Type B pancreatic cell (in vitro differentiated cells): ENCODE measurements at places on chromosomes 7 and 10.
A peak's percentile ranks its signal among the peaks of the same experiment; 100 is the strongest.

DNA sequence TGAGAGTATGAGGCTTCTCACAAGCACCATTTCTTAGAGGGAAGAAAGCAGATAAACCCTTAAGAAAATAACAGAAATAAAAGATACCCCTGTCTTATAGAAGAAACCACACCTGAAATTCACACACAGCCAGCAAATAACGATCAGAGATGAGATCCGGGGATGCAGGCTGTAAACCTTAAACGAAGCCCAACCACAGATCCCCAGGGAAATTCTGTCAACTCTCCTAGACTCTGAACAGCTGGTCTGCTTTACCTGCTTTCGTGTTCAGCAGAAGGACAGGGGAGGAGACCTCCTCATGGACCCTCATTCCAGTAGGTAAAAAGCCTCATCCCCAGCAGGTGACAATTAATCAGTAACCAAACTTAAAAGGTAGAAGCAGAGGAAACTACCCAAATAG is 45.0 kb downstream of the VOPP1 start:
- peaks cover 3% of the 10 kb centered on the region for H3K36me3 ChIP-seq
- H3K4me1 ChIP-seq: peaks cover 4% of the 10 kb centered on the region
- H3K27ac ChIP-seq: no peak overlapping the region
- no peak overlapping the region for H3K4me3 ChIP-seq
- no peaks in the 10 kb centered on the region for H3K27me3 ChIP-seq

DNA sequence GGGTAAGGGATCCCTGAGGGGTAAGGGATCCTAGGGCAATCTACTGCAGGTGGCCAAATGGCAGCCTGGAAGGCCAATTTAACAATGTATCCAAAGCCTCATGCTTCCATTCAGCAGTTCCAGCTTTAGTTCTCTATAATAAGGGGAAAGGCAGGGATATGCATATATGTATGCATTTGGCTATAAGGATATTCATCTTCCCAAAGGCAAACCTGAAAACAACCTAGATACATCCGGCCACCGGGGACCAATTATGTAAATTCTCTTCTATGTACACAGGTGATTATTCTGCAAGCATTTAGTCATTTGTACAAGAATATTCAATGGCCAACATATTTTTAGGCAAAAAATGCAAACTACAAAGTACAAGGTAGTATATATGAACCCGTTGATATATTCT is 26.7 kb downstream of the PSAP start:
- no peak overlapping the region for H3K27ac ChIP-seq
- no peaks in the 10 kb centered on the region for H3K27me3 ChIP-seq
- no peak for DNase-seq
- no peak overlapping the region for H3K4me3 ChIP-seq
- no peaks in the 10 kb centered on the region for H3K4me1 ChIP-seq
- peaks cover 29% of the 10 kb centered on the region for H3K36me3 ChIP-seq

- H3K27ac ChIP-seq: no peak overlapping the region
- no peaks in the 10 kb centered on the region for H3K36me3 ChIP-seq
- peaks cover 39% of the 10 kb centered on the region for H3K4me1 ChIP-seq
- H3K27me3 ChIP-seq: peaks cover 6% of the 10 kb centered on the region
- DNase-seq: no peak
Measured at GRCh38 chr7:30896036-30896435, 15.6 kb upstream of the AQP1 start.

DNA sequence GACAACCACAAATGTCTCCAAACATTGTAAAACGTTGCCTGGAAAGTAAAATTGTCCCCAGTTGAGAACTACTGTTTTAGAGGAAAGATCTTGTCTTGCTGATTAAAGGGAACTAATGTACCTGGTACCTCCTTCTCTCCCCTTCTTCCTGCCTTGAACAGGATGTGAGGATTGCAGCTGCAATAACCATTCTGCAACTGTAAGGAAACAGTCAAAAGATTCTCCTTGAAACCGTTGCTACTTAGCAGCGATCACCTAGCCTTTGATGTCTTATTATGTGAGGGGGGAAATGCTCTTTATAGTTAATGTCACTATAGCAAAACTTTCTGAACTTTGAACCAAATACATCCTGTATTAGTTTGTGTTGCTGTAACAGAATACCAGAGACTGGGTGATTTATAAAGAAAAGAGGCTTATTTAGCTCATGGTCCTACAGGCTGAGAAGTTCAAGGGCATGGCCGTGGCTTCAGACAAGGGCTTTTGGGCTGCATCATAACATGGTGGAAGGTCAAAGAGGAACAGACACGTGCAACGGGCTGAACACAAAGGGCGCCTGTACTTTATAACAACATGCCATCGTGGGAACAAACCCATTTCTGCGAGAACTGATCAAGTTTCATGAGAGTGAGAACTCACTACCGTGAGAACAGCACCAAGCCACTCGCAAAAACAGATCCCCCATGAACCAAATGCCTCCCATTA is 54.2 kb upstream of the PARD3 start:
- H3K4me1 ChIP-seq: peaks cover 8% of the 10 kb centered on the region
- no peak overlapping the region for H3K27ac ChIP-seq
- H3K36me3 ChIP-seq: no peaks in the 10 kb centered on the region
- peaks cover 6% of the 10 kb centered on the region for H3K27me3 ChIP-seq

DNA sequence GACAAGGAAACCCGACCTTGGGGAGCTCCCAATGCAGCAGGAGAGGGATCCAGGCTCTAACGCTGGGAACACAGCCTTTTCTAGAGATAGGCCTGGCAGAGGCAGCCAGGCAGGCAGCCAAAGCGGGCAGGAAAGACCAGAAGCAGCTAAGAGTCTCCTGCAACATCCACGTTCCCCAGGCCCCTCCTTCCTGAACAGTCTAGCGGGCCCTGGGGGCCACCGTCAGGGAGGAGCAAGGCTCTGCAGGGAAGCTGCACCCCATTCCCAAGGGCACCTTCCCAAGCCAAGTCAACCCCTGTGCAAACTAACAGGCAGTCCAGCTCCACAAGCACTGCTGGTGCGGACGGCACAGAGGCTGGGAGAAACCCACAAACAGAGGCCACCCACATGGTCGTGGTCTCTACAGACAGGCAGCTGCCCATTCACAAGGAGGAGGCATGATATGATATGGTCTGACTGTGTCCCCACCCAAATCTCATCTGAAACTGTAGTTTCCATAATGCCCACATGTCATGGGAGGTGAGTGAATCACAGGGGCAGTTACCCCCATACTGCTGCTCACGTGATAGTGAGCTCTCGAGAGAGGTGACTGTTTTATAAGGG is 115.7 kb downstream of the MAD1L1 start:
- no peaks in the 10 kb centered on the region for H3K27me3 ChIP-seq
- no peak for DNase-seq
- peaks cover 3% of the 10 kb centered on the region for H3K4me1 ChIP-seq
- H3K4me3 ChIP-seq: no peak overlapping the region
- peaks cover 9% of the 10 kb centered on the region for H3K36me3 ChIP-seq

DNA sequence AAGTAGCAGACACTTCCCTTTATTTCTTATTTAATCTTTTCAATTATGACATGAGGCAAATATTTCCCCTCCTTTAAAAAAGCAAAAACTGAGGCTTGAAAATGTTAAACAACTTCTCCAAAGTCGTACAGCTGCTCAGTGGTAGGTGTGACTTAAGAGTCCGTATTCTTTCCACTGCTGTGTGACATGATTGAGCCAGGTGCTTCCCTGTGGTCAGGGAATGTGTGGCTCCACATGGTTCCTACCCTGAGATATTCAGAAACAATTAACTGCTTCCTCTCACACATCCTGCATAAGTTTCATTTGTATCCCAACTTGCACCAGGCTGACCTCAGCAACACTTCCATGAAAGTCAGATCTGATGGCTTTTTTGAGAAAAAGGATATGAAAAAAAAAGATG is 13.6 kb downstream of the OPALIN start:
- no peak overlapping the region for H3K4me3 ChIP-seq
- H3K4me1 ChIP-seq: no peaks in the 10 kb centered on the region
- no peaks in the 10 kb centered on the region for H3K36me3 ChIP-seq
- H3K27me3 ChIP-seq: peaks cover 12% of the 10 kb centered on the region
- H3K27ac ChIP-seq: no peak overlapping the region
- no peak for DNase-seq

DNA sequence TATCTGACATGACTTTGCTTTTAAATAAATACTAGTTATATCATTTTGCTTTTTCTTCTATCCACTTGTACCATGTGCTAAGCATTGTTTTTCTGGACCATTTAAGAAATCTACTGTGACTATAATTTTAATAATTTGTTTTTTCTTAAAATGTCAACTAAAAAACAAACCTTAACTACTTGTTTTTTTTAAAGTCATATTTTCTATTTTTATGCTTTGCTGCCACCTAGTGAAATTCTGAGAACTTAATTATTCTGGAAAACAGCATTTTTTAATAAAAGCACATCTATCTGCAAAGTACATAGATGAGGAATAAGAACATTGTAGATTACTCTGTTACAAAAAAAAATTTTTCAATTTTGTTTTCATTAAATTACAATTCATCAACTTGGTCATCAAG is 47.4 kb downstream of the ORC5 start:
- H3K4me3 ChIP-seq: no peak overlapping the region
- H3K36me3 ChIP-seq: peaks cover 4% of the 10 kb centered on the region
- no peaks in the 10 kb centered on the region for H3K4me1 ChIP-seq
- no peaks in the 10 kb centered on the region for H3K27me3 ChIP-seq
- DNase-seq: no peak

GRCh38 chr10:26755443-26755903 is 58.0 kb downstream of the PDSS1 start:
- no peak for DNase-seq
- H3K36me3 ChIP-seq: peaks cover 14% of the 10 kb centered on the region
- H3K27ac ChIP-seq: no peak overlapping the region
- no peaks in the 10 kb centered on the region for H3K27me3 ChIP-seq
- peaks cover 12% of the 10 kb centered on the region for H3K4me1 ChIP-seq

GRCh38 chr10:71618176-71618575 is 101.4 kb downstream of the C10orf105 start:
- H3K27ac ChIP-seq: no peak overlapping the region
- DNase-seq: no peak
- H3K4me3 ChIP-seq: no peak overlapping the region
- no peaks in the 10 kb centered on the region for H3K36me3 ChIP-seq
- peaks cover 11% of the 10 kb centered on the region for H3K27me3 ChIP-seq

- no peak for DNase-seq
- no peak overlapping the region for H3K4me3 ChIP-seq
- H3K36me3 ChIP-seq: no peaks in the 10 kb centered on the region
- H3K4me1 ChIP-seq: peaks cover 14% of the 10 kb centered on the region
- peaks cover 3% of the 10 kb centered on the region for H3K27me3 ChIP-seq
Measured at GRCh38 chr7:125059861-125060456, 130.3 kb upstream of the POT1 start.

DNA sequence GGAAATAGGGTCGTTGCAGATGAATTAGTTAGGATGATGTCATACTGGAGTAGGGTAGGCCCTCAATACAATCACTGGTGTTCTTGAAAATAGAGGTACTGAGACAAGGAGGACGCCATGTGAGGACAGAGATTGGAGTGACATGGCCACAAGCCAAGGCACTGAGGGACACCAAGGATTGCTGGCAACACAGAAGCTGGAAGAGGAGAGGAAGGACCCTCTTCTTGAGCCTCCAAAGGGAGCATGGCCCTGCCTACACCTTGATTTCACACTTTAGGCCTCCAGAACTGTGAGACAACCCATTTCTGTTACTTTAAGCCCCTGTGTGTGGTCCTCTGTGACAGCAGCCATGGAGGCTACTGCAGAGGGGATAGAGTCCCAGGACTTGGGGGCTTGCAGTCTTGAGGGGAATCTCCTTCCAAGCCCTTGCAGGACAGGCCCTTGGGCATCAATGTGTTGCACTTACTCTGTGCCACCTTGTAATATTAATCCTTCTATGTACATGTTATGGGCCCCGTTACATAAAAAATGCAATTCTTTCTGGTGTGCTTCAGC is 3.7 kb upstream of the AOC1 start:
- DNase-seq: peak; percentile 40
- H3K27ac ChIP-seq: no peak overlapping the region
- H3K4me3 ChIP-seq: no peak overlapping the region
- no peaks in the 10 kb centered on the region for H3K36me3 ChIP-seq
- peaks cover 13% of the 10 kb centered on the region for H3K27me3 ChIP-seq
- no peaks in the 10 kb centered on the region for H3K4me1 ChIP-seq

DNA sequence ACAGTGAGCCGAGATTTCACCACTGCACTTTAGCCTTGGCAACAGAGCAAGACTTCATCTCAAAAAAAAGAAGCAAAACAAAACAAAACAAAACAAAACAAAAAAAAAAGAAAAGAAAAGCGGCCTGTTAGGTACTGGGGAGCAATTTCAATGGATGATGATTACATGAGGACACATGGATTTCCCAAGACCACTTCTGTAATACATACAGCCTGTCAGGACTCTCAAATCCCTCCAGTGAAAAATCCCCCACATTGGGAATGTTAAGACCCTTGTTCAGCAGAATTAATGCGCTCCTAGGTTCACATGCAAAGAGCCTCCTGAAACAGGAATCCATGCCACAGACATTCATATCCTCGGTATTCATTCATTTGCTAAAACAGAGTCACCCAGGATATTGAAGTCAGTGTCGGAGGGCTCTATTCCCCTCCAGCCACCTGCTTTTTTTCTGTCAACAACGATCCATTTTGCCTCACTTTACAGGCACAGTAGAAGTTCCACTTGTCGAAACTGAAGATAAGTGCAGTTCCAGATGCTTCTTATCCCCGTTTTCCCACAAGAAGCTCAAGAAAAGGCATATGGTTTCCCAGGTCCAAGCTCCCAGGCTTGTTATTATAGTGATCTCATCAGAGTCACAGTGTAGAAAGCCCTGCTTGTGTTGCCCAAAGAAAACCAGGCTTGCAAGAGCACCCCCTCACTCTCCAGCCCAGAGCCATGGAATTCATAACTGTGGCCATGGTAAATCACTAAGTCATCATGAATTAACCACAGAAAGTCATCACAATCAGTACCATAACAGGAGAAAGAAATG is 20.2 kb downstream of the SLC16A12 start:
- peak overlapping the region; percentile 82 for H3K27ac ChIP-seq
- no peaks in the 10 kb centered on the region for H3K36me3 ChIP-seq
- H3K27me3 ChIP-seq: no peaks in the 10 kb centered on the region
- no peak for DNase-seq
- peak overlapping the region; percentile 36 for H3K4me3 ChIP-seq

DNA sequence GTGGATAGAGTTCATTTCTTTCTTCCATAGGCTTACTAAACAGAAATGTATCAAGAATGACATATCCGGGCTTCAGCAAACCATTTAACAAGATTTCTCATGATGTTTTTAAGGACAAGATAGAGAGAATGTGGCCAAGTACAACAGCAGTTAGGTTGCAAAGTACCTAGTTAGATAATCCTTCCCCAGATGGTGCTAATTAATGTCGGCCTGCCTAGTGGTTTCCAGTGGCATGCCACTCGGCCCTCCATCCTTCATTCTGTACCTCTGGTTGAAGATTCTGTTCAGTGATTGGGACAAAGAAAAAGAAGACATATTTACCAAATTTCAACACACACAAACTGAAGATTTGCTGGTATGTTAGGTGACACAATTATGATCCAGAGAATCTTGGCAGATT is 212.1 kb downstream of the MACC1 start:
- no peak for DNase-seq
- H3K27ac ChIP-seq: no peak overlapping the region
- no peaks in the 10 kb centered on the region for H3K27me3 ChIP-seq
- H3K4me1 ChIP-seq: no peaks in the 10 kb centered on the region
- H3K36me3 ChIP-seq: no peaks in the 10 kb centered on the region
- no peak overlapping the region for H3K4me3 ChIP-seq

GRCh38 chr10:5325076-5325475 is 39.7 kb upstream of the UCN3 start:
- DNase-seq: no peak
- H3K36me3 ChIP-seq: no peaks in the 10 kb centered on the region
- H3K4me3 ChIP-seq: no peak overlapping the region
- no peaks in the 10 kb centered on the region for H3K4me1 ChIP-seq
- no peak overlapping the region for H3K27ac ChIP-seq

- H3K27ac ChIP-seq: no peak overlapping the region
- peaks cover 4% of the 10 kb centered on the region for H3K36me3 ChIP-seq
- DNase-seq: no peak
- peaks cover 7% of the 10 kb centered on the region for H3K4me1 ChIP-seq
- H3K27me3 ChIP-seq: no peaks in the 10 kb centered on the region
- no peak overlapping the region for H3K4me3 ChIP-seq
Measured at GRCh38 chr10:88379575-88379974, 203.5 kb downstream of the RNLS start.
